Fibroblast of gingiva (primary cell): ENCODE measurements at places on chromosomes 1 and 21.

- no peak for DNase-seq
Observed at GRCh38 chr1:30610917-30611316, 112.5 kb downstream of the MATN1 start.

DNA sequence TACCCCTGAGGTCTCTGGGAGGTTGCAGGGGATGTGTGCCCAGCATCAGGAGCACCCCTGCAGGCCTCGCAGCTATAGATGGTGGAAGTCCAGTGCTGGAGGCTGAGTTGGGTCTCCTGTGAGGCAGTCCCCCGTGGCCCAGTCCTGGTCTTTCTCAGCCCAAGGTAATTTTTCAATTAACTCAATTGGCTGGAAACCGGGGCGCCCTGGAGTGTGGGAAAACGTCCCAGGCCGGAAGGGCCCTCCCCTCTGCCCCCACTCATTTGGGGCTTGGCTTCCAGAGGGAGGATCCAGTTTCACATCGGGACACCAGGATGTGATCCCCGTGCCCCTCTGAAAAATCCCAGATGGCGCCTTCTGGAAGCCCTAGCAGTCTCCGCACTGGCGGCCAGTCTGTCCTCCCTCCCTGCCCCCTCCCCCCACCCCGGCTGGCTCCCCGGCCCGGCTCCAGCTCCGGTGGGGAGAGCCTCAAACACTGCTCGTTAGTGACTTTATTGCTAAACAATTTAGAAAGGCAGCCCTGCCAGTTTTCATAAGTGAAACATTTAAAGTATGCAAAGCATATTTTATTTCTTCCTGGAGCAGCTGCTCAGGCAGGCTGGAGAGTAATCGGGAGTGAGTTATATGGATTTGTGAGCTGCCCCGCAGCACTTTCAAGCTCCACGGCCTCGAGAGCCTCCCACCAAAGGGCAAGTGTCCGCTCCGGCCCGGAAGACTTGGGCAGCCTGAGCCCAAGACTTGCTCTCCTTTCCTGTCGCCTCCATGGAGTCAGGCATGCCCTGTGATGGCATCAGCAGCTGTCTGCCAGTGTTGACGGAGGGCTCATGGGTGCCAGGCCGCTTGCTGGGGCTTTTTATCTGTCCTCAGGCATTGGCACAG, 208.2 kb upstream of the TMEM51 start:
- peak; percentile 86 for DNase-seq

- no peak for DNase-seq
Observed at GRCh38 chr1:76298399-76298798, 223.9 kb downstream of the ST6GALNAC3 start.

DNA sequence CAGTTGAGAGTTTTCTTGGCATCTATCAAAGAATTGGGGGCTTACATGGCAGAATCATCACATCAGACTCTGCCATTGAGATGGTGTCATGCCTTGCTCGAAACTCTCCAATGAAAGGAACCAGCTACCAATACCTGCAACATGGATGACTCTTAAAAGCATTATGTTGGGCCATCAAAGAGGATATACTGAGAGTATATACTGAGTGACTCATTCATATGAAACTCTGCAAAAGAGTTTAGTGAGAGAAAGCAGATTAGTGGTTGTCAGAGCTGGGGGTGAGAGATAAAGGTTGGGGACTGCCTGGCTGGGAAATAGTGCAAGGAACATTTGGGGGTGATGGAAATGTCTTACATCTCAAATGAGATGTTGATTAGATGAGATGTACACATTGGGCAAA, 14.7 kb upstream of the HMGB4 start:
- DNase-seq = no peak

GRCh38 chr1:7588457-7588827, 182.7 kb upstream of the VAMP3 start:
- no peak for DNase-seq

GRCh38 chr1:212690816-212691403, 8.7 kb downstream of the BATF3 start:
- no peak for DNase-seq

DNA sequence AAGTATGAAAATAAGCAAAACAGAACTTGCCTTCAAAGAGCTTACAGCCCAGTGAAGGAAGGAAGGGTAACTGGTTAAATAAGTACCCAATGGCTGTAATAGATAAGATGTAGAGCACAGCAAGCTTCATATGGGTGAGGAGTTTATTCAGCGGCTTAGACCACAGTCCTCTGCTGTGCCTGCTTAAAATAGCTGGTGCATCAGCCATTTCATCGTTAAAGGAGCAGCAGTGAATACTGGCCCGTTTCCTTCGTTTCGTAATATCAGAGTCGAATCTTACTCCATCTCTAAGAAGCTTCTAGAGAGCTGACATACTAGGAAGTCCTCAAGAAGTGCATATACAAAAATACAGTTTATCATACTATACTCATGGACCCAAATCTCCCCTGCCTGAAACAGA, 286.5 kb downstream of the NFIA start:
- DNase-seq = no peak

DNA sequence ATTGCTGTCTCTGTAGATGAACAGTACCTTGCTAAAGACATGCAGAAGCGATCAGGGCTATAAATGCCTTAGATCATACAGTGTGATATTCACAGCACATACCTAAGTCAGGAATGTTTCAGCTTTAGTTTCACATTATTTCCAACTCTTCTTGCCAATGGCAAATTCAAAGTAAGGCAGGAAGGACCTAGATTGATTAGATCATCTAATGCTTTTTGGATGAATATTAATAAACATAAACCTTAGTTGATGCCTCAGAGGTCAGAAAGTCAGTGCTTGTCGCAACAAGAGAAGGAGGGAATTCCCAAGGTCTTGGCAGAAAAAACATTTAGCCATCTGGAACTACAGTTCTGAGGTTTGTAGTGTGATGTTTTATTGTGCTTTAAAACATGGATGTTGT, 122.3 kb downstream of the TNFSF18 start:
- DNase-seq = peak; percentile 67

- no peak for DNase-seq
Observed at GRCh38 chr1:177703888-177704446, 265.9 kb downstream of the SEC16B start.

DNA sequence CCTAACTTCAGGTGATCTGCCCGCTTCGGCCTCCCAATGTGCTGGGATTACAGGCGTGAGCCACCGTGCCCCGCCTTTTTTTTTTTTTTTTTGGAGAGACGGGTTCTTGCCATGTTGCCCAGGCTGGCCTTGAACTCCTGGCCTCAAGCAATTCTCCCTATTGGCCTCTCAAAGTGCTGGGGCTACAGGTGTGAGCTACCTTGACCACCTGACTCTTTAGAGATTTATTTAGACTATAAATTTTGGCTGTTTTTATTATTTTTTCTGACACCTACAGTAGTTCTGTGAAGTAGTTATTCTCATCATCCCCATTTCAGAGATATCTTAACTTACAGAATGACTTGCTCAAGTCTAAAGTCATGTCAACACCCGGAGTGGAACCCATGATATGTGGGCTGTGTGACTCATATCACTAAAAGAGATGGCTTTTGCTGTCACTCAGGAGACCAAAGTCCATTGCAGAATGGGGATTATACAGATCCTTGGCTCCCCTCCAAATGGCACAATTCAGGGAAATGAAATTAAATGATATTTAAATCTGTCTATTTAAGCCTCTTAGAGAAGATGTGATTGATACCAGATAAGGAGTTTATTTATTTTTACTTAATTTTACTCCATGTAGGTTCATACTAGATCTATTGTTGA, 93.2 kb downstream of the CTH start:
- no peak for DNase-seq

DNA sequence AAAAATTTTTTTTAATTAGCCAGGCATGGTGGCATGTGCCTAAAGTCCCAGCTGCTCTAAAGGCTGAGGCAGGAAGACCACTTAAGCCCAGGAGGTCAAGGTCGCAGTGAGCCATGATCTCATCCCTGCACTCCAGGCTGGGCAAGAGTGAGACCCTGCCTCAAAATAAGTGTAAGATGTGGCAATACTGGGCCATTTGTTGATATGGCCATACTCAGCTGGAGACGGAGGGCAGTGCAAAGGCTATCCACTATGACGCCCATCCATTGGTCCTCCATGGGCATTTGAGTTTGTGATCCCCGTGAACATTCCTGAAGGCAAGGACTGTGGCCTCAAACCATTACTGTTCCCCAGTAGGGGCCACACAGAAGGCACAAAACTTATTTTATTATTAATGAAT, 1.5 kb downstream of the CASP9 start:
- no peak for DNase-seq

DNA sequence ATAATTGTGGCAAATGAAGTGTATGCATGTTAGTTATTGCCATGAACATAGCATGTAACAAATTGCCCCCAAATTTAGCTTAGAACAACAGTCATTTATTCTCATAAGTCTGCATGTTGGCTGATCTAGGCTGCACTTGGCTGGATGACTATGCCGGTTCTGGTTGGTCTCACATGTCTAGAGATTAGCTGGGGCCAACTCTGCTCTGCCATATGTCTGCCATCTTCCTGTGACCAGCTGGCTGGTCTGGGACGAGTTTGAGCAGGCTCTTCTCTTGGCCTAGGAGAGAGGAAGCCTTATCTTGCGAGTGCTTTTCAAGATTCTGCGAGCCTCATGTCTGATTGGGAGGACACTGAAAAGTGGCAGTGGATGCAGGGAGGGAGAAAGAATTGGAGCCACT, 198.3 kb upstream of the FAM78B start:
- DNase-seq = no peak

- peak; percentile 45 for DNase-seq
Observed at GRCh38 chr1:28359592-28360239, 9.8 kb upstream of the PHACTR4 start.

DNA sequence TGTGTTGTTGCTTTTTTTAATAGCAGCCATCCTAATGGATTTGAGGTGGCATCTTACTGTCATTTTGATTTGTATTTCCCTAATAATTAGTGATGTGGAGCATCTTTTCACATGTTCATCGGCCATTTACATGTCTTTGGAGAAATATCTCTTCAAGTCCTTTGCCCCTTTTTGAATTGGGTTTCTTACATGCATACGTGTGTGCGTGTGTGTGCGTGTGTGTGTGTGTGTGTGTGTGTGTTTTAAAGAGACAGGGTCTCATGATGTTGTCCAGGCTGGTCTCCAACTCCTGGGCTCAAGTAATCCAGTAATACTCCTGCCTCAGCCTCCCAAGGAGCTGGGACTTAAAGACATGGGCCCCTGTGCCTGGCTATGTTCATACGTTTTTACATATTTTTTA, 9.5 kb downstream of the PKNOX1 start:
- DNase-seq = no peak

- peak; percentile 90 for DNase-seq
Observed at GRCh38 chr1:78274814-78275213, 216.0 kb upstream of the PTGFR start.

GRCh38 chr1:75980972-75981897, 49.0 kb upstream of the ASB17 start:
- no peak for DNase-seq

DNA sequence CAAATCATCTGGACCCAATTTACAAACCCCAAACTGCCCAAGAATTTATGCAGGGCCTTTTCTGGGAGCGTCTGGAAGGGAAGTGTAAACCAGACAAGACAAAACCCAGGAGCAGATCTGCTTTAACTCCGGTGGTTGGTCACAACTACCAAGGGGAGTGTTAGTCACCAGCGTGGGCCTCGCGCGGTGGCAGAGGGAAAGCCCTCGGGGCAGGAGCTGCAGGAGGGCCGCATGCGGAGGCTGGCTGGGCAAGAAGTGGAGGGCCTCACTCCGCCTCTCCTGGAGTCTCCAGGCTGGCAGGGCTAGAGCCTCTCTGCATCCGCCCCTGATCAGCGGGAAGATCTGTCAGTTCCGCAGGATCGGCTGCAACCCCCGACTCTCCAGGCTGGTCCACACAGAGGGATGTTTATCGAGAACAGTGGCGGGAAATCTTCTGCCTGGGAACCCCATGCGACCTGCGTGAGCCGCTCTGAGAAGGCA, 2.0 kb downstream of the COL24A1 start:
- peak; percentile 43 for DNase-seq

GRCh38 chr1:170533298-170533697, 1.3 kb downstream of the GORAB start:
- peak; percentile 89 for DNase-seq

DNA sequence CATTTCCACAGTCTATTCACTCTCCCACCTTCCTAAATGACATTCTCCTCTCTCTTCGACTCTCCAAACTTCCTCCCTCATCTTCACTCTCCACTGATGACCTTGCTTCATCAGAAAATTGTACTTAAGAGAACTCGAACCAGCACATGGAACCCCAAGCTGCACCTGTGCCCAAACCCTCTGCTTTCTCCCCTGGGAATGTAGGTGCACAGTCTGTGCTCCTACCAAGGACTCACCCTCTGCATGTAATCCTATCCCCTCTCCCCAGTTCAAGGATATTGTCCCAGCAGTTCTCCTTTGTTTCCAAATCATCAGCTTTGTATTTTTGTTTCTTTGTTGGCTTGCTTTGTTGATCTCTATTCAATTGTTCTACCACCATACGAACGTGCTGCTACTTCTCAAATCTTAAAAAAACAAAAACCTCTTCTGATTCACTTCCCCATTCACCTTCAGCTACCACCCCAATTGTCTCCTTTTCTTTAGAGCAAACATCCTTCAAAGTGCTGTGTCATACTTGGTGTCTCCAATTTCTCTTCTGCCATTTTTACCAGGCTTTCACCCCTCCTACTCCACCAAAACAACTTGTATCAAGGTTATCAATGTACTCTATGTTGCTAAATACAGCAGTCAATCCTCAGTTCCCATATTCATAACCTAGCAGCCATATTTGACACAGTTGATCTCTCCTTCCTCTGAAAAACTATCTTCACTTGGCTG, 26.8 kb downstream of the RAB3B start:
- DNase-seq = no peak

GRCh38 chr1:23393706-23394105, 24.1 kb upstream of the ZNF436 start:
- no peak for DNase-seq

GRCh38 chr1:9388335-9389180, 95.9 kb downstream of the SPSB1 start:
- peak; percentile 14 for DNase-seq

DNA sequence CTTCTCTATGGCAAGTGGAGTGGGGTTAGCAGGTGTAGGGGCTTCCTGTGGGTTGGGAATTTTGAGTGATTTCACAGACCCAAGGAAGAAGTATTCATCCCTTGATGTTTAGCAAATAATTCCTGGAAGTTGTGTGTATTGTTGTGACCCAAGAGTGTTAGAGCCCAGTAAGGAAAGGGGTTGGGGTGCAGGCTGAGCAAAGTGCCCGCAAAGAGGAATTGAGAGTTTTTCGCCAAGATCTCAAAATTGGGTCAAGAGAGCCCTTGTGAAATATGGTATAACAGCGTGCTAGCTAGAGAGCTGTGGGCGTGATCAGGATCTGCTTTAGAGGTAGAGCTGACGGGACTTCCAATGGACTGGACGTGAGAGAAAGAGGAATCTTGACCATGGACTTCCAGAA, 73.0 kb upstream of the LAPTM5 start:
- DNase-seq = no peak
